AG09309 (cell line): ENCODE measurements at places on chromosomes 2 and 18.

- no peak for DNase-seq
These were observed 282.7 kb downstream of the DCDC2C start for GRCh38 chr2:3986063-3986462.

- DNase-seq, result no peak
These were observed 28.6 kb downstream of the ARID5A start for GRCh38 chr2:96565111-96565510.

DNA sequence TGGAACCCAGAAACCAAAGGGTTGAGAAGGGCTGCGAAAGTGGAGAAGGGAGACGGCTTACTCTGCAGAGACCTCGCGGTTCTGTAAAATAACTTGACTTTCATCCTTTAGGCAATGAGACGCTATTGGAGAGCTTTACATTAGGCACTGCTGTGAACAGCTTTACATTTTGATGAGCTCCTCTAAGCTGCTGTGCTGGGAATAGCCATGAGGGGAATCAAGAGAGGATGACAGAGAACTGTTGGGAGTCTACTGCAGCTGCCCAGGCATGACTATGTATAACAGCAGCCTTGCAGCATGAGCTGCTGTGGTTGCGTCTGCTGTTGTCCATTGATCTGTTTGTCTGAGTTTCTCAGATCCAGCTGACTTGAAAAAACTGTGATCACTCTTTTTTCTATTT lies 310.8 kb upstream of the MAP2 start:
- no peak for DNase-seq

GRCh38 chr18:61198486-61198885 lies 134.7 kb upstream of the CDH20 start:
- DNase-seq, result no peak

DNA sequence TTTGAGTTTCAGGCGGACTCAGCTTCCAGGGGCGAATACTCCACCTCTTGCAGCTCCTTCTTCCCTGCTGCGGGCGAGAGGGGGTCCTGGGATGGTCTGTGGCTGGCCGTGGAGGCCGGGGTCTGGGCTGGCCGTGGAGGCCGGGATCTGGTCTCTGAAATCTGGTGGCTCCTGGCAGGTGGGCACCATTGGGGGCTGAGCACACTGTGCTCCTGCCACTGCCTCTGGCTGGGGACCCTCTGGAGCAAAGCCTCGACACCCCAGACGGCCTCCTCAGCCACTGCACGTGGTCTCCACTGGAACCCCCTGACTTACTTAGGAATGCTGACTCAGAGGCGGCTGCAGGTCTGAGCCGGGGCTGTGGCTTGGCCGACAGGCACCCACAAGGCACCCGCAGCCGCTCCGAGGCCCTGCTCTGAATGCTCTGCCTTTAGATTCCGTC lies 100.1 kb upstream of the ALKAL2 start:
- DNase-seq, result no peak

GRCh38 chr2:226994775-226995174 lies 158.9 kb downstream of the RHBDD1 start:
- DNase-seq, result no peak

DNA sequence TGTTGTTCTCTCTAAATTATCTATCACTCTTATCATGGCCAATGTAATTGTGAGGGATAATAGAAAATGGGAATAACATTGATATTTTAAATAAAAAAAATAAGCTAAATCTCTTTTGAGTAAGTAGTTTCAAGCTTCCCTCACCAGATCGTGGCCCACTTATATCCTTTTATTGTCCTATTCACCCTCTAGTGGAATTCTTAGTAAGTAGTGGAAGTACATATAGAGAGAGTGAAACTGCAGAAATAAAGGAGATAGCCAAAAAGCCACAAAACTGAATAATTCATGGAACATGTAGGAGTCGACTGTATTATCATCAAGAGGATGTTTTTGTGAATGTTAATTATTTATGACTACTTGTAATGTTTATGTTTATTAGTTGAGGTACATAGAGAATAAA lies 66.1 kb upstream of the DTNA start:
- DNase-seq, result no peak

DNA sequence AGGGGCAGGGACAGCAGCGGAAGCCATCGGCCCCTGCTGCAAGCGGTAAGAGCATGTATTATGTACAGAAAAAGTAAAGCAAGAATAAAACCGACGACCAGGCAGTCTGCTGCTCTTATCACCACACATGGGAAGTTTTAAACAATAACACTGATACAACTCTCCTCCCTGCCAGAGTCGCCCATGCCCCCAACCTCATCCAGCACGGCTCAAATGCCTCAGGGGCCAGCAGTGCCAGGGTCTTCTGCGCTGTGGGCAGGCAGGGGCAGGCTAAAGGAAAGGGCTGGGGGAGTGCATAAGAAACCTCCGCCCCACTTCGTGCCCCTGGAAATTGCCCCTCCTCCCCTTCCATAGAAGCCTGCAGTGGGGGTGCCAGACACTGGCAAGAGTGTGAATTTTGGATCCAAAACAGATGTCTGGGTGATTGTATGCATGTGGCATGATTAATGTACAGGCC lies 10.1 kb downstream of the TEX51 start:
- no peak for DNase-seq

DNA sequence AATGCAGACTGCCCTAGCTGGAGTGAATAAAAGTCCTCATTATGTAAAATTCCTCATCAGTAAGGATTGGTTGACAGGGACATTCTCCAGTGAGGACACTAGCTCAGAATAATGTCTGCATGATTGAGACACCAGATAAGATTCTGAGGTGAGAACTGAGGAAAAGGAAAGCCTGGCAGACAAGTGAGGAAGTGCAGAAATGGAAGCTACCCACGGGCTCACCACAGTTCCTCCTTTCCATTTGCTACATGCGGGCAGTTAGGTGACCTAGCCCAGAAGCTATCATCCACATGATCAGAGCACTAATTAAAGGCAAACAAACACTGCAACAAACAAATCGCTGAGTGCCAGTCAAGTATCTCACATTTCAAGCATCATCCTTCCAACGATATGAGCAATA lies 27.7 kb downstream of the NETO1 start:
- DNase-seq, result no peak

DNA sequence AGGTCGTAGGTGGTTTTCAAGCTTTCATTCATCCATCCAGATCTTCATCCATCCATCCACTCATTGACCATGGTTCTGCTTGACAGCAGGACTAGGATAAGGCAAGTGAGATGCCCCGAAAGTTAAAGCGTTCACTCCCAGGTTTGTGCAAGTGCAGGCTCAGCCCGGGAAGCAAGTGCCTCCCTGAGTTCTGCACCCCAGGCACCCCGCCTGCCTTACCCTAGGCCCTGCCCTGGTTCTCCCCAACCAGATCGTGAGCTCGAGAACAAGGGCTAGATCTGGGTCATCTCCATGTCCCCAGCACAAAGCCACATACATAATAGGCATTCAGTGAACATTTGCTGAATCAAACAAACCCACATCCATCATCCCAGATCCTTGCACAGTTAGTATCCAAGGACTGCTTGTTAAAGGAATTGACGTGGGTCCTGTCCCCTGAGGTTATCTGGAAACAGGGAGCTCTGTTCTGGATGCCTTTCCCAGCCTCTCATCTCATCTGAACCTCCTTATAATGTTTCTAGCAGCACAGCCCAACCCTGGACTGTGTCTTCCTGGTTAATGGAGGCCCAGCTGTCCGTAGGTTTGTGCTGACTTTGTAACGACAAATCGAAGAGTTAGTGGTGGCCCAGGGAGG lies 116.1 kb upstream of the GPC1 start:
- DNase-seq, result no peak

- no peak for DNase-seq
These were observed 212.3 kb downstream of the MGAT5 start for GRCh38 chr2:134466141-134466540.

GRCh38 chr2:98460573-98461497 lies 16.2 kb downstream of the INPP4A start:
- DNase-seq, result no peak

DNA sequence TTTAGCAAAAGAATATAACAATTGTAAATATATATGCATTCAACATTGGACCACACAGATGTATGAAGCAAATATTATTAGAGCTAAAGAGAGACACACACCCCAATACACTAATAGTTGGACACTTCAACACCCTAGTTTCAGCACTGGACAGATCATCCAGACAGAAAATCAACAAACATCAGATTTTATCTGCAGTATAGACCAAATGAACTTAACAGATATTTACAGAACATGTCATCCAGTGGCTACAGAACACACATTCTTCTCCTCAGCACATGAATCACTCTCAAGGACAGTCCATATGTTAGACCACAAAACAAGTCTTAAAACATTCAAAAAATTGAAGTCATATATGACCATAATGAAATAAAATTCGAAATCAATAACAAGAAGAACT lies 22.1 kb upstream of the EVA1A start:
- no peak for DNase-seq

- no peak for DNase-seq
These were observed 110.8 kb downstream of the ZNF516 start for GRCh38 chr18:76384114-76384790.

- DNase-seq, result no peak
These were observed 118.7 kb downstream of the RIT2 start for GRCh38 chr18:42996824-42997223.
